Activated naive CD8-positive, alpha-beta T cell treated with anti-CD3 and anti-CD28 coated beads, Interleukin-2, amount 10 ng/mL, durations not matched to agents 7 days and 5 days (primary cell): ENCODE measurements at places on chromosomes 7 and 10.

DNA sequence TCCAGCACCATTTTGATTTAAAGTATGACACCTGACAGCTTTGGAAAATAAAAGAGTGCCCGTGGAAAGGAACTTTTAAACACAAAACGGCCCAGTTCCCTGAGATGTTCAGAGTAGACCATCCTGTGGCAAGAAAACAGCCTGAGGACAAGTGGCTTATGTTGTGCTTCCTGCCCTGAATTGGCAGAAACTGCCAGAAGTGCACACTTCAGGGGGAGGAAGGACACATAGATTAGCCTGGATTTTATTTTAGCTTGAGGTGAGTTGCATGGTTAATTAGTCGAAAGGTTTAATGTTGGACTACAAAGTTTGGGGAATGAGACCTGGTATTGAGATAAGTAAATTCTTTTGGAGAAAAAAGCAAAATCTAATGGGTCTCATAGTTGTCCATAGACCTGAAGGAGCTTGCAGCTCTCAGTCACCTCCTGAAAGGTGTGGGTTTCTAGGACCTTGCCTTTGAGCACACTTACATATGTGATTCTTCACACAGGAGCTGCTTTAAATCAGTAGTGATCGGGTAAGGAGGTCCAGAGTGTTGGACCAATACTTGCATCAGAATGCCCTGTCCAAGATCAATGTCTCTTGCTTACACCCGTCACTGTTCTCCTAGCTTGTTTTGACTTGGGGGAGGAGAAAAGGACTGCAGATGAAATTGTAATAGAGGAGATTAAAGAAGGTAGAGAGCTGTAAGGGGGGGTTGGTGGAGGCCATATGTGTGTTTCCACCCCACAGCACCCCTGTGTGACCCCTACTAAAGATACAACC is 4.9 kb downstream of the ITIH2 start:
- no peak for DNase-seq

GRCh38 chr10:70605161-70605560 is 2.6 kb upstream of the PRF1 start:
- no peak for DNase-seq

- no peak for DNase-seq
These were observed 125.6 kb downstream of the PLXNA4 start for GRCh38 chr7:132450696-132451095.

DNA sequence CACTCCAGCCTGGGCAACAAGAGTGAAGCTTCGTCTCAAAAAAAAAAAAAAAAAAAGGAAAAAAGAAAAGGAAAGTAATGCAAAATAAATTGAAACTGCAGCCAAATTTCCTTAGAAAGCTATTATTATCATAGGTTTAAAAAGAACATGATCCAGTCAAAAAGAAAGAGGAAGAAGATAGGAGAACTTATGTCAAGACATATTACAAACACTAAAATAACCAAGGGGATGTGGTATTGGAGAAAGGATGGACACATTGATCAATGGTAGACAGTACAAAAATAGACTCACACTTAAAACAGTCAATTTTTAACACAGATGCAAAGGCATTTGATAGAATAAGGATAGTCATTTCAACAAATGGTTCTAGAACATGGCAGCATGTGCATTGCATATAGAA is 27.3 kb upstream of the PFKP start:
- DNase-seq: no peak

DNA sequence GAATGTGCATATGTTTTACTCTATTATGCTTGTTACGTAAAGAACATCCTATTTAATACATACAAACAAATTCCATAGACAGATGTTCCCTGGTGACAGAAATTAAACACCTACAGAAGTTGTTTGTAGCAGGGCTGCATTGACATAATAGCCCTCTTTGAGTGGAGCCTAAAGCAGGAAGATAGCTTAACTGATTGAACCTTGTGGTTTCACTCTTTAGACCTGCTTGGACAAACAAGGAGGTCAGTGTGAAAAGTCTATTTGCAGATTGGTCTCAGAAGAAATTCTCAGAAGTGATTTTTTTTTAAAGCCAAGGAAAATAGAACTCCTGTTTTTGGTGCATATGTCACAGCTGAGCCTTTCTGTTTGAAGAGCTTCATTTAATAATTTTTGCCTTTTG is 121.3 kb downstream of the PPP1R9A start:
- no peak for DNase-seq

GRCh38 chr7:155800301-155800700 is 12.0 kb downstream of the SHH start:
- no peak for DNase-seq

- DNase-seq: no peak
These were observed 420.4 kb downstream of the HTR7 start for GRCh38 chr10:90437452-90437851.
